Activated CD4-positive, alpha-beta T cell treated with anti-CD3 and anti-CD28 coated beads for 48 hours (primary cell): ENCODE measurements at places on chromosomes 13 and 19.
A peak's percentile ranks its signal among the peaks of the same experiment; 100 is the strongest.

GRCh38 chr19:57830071-57830602, at the start of gene ZNF587B:
Gene ZNF587B, plus strand, starts transcription at chr19:57830299. Its CDS starts 230 bp downstream, at chr19:57830529.
- peak; percentile 58 for DNase-seq

- DNase-seq, result no peak
Observed at GRCh38 chr13:43687038-43687437, 99.7 kb downstream of the ENOX1 start.

DNA sequence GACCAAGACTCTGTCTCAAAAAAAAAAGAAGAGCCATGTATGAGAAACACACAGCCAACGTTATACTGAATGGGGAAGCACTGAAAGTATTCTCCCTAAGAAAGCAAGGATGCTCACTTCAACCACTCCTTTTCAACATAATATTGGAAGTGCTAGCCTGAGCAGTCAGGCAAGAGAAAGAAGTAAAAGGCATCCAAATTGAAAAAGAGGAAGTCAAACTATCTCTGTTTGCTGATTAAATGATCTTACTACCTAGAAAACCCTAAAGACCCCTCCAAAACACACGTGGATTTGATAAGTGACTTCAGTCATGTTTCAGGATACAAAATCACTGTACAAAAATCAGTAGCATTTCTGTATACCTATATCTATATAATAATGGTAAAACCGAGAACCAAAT, 16.2 kb downstream of the WBP4 start:
- DNase-seq, result no peak

- no peak for DNase-seq
Observed at GRCh38 chr13:30785191-30785850, 50.0 kb downstream of the ALOX5AP start.

GRCh38 chr19:27936139-27936538, 1276.8 kb downstream of the UQCRFS1 start:
- no peak for DNase-seq

GRCh38 chr13:82688400-82688994, 1193.8 kb downstream of the SLITRK1 start:
- no peak for DNase-seq

GRCh38 chr19:41706741-41707501, 1.5 kb upstream of the CEACAM5 start:
- peak; percentile 79 for DNase-seq

DNA sequence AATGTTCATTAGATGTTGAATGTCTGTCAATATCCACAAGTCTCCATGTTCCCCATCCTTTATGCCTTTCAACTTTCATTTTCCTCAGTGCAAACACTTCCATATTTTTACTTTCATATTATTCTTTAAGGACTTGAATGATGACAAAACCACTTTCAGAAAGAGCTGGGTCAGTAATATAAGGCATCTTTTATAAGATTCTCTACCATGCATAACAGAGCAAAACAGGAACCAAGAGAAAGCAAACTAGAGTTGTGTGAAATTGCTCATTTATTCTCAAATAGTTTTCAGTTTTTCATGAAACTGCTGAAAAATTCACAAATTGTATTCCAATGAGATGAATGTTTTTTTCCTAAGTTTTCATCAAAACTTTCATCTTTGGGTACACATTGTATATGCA, 1247.6 kb downstream of the PCDH17 start:
- no peak for DNase-seq

GRCh38 chr13:50161052-50161451, 145.8 kb downstream of the KCNRG start:
- DNase-seq, result no peak

DNA sequence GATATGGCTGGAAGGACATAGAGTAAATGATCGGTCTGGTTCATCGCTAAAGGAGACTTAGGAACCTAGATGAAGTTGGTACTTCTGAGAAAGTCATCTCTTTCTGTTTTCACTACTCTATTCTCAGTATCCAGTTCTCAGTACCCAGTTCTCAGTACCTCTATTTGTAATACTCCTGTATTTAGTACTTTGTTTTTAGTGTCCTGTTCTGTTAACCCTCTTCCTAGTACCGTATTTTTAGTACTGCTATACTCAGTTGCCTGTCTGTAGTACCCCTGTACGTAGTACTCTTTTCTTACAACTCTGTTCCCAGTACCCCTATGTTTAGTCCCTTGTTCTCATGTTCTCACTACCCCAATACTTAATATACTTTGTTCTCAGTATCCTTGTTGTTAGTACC, 1.2 kb downstream of the RFXAP start:
- DNase-seq, result no peak
